ENCODE measurements at places on chromosomes 12 and 14.

GRCh38 chr14:40955131-40955505, 651.6 kb upstream of the LRFN5 start:
- DNase-seq = no peak

DNA sequence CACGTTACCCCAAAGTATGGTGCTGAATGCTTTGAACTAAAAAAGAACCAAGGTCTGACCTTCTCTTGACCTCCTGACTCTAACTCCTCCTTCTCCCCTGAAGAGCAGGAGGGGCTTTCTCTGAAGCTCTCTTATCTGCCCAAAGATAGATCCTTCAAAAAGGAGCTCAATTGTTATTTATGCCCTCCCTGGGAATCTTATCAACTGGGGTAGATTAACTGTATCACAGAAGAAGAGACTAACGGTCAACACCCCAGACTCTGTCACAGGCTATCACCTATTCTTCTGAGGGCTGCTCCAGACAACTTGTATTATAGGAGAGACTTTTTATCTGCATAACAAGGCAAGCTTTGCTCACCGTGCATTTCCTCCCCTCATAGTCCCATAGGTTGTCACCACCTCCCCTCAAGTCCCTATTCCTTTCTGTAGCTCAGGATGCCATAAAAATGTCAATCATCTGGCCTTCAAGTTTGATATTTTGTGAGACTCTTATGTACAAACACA, 86.6 kb downstream of the PAPLN start:
- DNase-seq = no peak

DNA sequence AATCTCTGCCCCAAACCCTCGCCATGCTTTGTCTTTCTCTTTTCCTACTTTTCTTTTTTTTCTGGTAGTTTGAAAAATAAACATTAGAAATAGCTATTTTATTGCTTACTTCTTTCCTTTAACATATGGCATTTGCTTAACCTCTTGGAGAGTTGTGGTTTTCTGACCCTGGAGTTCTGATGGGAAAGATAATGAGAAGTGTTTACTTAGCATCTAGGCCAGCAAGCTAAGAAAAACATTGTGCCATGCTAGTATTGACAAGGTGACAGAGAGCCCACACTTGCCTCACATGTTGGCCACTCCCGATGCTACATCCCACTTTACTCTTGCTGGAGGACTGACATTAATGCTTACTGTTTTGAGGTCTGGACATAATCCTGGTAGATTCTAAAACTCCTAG, 886.2 kb downstream of the DIO2 start:
- DNase-seq = no peak

GRCh38 chr12:102811110-102811737, 105.8 kb downstream of the PAH start:
- DNase-seq = peak; percentile 13

Measured in activated CD4-positive, alpha-beta T cell treated with anti-CD3 and anti-CD28 coated beads, Interleukin-2, amount 50 U/mL, for 16 hours (primary cell).